ENCODE measurements at places on chromosomes 7 and 10.

GRCh38 chr10:13823096-13823708 lies 236.4 kb downstream of the PRPF18 start:
- DNase-seq: no peak

- DNase-seq: no peak
These were observed 516.3 kb upstream of the MKI67 start for GRCh38 chr10:128642502-128642901.

GRCh38 chr10:53453196-53453595 lies 680.6 kb upstream of the MBL2 start:
- DNase-seq: no peak

DNA sequence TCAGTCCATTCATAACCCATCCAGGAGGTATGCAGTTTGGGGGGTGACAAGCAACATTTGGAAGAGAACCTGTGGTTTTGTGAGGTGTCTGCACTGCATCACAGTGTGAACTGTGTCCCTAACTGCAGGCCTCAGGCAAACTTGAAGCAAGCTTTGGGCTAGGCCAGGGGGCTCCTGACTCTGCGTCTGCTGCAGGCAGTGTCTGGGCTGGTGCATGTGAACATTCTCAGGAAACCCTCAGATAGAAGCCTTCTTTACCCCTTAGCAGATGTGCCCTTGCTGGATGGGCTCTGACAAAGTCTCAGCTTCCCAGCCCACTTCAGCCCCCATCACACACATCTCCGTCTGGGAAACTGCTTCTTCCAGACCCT lies 61.0 kb downstream of the VIPR2 start:
- DNase-seq: no peak

DNA sequence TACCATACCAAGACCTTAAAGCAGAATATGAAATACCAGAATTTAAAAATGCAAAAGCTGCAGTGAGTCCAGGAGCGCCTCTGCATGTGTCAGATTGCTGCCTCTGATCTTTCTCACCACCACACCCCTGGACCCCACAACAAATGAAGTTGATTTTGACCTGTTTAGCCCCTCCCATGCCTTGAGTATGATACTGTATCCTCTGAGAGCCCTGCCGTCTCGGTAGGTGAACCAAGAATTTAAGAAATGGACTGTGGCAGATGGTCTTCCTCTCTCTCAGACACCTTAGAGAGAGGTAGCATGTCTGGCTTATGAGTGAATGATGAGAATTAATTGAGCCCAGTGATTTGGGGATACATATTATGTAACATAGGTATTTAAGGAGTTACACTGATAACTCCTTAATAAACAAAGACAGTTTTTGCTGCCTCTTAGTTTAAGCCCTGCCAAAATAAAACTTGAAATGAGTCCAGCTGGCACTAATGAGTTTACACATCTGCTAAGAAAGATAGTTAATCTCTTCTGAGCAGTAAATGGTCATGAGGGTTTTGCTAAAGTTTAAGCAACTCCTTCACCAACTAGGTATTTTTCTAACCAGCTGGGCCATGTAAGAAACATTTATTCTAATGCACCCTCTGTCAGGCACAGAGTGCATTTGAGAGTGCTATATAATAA lies 4.5 kb upstream of the TFPI2 start:
- no peak for DNase-seq

GRCh38 chr10:115001506-115002381 lies 63.7 kb downstream of the TRUB1 start:
- no peak for DNase-seq

GRCh38 chr7:151146761-151147160 lies 20.7 kb downstream of the GBX1 start:
- DNase-seq: no peak

DNA sequence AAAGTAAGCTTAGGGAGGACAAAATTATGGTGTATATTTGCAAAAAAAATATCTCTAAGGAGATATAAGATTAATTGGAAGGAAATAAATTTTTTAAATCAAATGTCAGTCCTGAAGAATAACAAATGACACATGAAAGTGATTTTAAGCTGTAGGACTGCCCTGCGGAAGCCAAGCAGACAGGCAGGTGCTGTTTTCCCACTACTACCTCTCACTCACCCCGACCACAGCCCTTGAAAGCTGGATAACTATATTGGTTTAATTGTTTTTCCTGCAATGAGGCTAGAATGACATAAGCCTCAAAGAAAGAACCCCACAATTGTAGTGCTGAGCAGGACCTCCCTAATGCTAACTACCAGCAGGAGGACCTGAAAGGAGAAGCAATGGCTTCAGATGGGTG lies 68.6 kb upstream of the VIPR2 start:
- DNase-seq: no peak

- DNase-seq: no peak
These were observed 249.1 kb upstream of the PITRM1 start for GRCh38 chr10:3421537-3422257.

- DNase-seq: no peak
These were observed 23.0 kb upstream of the LRGUK start for GRCh38 chr7:134104166-134104565.

- DNase-seq: no peak
These were observed 19.6 kb upstream of the ADD3 start for GRCh38 chr10:109988212-109988596.
